ENCODE measurements at places on chromosomes 16 and 17.

DNA sequence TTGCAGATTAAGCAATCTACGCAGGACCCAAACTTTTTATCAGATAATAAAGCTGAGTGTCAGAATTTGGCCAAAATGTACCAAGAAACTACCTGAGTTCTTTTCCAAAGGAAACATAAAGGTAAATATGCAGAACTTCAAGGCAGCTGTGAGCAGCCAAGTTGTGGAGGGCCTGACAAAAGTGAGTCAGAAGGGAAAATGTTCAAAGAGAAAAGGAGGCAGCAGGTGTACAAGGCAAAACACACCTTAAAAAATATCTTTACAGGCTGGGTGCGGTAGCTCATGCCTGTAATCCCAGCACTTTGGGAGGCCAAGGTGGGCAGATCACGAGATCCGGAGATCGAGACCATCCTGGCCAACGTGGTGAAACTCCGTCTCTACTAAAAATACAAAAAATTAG lies 7.0 kb upstream of the KANSL1 start:
- no peak for DNase-seq

DNA sequence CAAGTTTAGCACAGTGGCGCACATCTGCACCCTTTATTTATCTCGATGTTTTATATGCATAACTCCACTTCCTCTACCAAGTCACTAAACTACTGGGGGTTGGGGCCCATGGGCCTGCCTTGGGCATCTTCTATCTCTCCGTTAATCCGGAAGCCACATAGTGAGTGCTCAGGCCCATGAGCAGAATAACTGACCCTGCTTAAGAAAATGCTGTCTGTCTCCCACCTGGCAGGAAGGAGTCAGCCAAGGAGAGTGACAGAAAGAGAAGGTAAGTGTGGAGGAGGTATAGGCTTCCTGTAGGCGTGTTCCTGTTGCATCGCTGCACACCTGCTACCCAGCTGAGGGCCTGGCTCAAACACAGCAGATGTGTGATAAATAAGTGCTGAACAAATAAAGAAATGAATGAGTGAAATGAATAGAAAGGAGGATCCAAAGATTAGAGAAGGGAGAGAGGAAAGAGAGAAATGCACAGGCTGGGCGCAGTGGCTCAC lies 320.1 kb downstream of the SLC39A11 start:
- no peak for DNase-seq

GRCh38 chr17:43312011-43312410 lies 78.2 kb upstream of the RNU2-1 start:
- DNase-seq = no peak

DNA sequence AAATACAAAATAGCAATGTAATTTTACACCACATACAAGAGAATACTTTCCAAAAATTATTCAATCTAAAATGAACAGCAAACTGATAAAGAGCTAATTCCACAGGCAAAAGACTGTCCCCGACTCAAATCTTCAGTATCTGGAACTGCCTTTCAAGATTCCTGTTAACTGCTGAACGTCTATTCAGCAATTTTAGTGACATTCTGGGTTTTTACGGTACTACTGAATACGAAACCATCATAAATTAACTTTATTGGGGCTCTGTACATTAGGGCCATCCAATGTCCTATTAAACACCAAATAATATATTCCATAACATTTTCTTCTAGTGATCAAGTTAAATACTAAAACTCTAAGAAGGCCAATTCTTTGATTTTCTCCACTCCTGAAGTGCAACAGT lies 1.6 kb downstream of the FBXL20 start:
- DNase-seq = no peak

DNA sequence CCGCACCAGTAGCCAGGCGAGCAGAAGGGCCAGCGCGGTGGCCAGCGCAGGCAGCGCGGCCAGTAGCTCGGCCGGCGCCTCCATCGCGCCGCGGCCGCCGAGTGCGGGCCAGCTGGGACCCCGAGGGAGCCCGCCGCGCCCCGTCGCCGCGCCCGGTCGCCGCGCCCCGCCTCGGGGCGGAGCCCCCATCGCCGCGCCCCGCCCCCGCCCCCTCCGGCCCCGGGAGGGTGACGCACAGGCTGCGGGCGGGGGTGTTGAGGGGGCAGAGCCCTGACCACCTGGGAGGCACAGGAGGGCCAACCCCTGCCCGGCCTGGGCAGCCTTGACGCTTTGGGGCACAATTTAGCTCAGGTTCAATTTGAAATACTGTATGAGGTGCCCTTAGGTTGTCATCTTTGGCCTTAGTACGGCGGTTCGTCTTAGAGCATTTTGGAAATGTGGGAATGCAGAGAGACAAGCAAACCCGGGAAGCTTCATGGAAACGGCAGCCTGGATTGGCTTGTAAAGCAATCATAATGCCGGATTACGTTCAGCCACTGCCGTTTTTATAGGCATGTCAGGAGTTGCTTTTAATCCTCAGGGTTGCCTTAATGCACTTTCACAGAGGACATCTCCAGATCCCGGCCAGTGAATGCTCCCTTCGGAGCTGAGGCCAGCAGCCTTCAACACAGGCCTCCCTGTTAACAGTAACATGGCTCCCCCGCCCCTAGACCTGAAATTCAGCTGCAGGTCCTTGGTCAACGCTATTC lies at the start of gene MXRA7:
Gene MXRA7, minus strand, starts transcription at position 103 of the 749 bp plus-strand sequence. Its CDS starts 19 bp downstream, at position 84.
- peak; percentile 75 for DNase-seq
